ENCODE measurements at places on chromosomes 11 and 22. TPM values are rescaled to one million over a fixed set of nuclear protein-coding genes. Genes with fewer than 3 reads are reported as not detected.

MRGPRD gene
- not detected for total RNA-seq

MB gene
- total RNA-seq: not detected

- DNase-seq: no peak
These were observed 44.3 kb downstream of the EIF3F start for GRCh38 chr11:8031248-8032115.

RSF1 gene
- total RNA-seq: 81.5 TPM

TEX54 gene
- not detected for total RNA-seq

- no peak for DNase-seq
These were observed 331.8 kb upstream of the MPPED2 start for GRCh38 chr11:30917859-30918478.
